GM12864 (cell line): ENCODE measurements at places on chromosomes 2 and 18.

- no peak for DNase-seq
Observed at GRCh38 chr2:212669761-212670160, 131.2 kb upstream of the ERBB4 start.

DNA sequence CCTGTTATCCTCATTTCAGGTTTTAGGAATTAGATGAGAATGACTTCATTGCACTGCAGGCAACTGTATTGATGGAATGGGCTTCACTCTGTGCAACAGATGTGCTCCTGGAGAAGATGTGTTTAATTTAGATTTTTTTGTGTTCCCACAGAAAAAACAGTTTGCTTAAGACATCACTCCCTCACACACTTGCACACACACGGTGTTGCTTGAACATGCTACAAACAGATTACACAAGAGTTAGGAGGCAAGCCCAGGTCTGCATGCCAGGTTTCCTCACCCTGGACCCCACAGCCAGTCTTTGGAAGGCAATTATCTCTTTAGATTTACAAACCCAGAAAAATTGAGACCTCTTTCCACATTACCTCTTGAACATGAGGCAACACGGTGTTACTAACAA lies 93.7 kb upstream of the KLHL29 start:
- no peak for DNase-seq

- DNase-seq: no peak
Observed at GRCh38 chr2:9983401-9984216, 32.1 kb downstream of the GRHL1 start.

- DNase-seq: no peak
Observed at GRCh38 chr2:162343492-162343823, 474 bp upstream of the GCA start.

DNA sequence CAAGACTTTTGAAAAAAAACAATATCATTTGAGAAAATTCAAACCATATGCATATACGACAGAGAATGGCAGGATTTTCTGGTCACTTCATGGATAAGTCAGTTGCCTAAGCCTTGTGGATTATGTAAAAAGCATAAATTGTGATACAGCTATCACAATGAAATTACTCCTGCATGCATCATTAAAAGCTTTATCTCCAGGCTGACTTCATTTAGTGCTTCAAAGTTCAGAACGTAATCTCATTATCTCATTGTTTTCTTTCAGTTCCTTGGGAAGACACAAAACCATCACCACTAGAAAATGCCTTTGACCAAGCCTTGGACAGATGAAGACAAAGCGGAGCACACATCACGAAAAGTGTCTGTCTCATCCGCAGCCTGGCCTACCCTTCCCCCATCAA lies 57.0 kb downstream of the L3MBTL4 start:
- no peak for DNase-seq

DNA sequence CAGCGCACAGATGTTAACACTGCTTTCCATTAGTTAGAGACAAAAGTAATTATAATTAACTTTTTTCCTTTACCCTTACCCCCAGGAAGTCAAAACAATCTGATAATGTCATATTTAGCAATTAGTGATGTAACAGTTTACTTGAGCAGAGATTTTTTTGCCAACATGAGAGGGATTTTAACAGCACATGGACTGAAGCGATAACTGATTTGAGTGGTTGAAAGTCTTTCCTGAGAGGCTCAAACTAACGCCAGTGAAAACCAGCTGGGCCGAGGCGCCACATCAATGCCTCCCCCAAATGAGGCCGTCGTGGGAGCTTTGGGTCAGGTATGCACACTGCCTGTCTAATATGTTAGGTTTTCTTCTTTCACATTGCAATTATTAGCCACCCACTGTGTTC lies 469.9 kb upstream of the SMIM21 start:
- DNase-seq: no peak

- DNase-seq: no peak
Observed at GRCh38 chr2:65276609-65277008, 49.0 kb downstream of the ACTR2 start.

DNA sequence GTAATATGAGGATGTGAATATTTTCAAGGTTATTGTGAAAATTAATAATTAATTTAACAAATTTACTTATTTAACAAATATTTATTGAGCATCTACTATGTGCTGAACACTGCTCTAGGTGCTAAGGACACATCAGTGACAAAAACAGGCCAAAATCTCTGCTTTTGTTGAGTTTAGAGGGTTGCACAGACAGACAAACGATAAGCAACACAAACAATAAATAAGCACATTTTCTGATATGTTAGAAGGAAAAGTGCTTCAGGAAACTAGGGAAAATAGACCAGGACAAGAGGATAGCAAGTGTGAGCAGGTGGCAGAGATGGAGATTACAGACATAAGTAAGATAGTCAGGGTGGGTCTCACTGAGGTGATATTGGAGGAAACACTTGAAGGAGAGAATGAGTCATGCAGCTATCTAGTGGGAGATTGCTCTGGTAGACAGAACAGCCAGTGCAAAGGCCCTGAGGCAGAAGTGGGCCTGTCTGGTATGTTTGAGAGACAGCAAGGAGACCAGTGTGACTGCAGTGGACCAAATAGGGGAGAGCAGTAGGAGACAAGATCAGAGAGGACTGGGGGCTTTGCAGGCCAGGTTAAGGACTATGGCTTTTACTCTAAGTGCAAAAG lies 38.3 kb downstream of the SFXN5 start:
- DNase-seq: no peak

GRCh38 chr2:218218268-218219185 lies 1.5 kb downstream of the ARPC2 start:
- DNase-seq: peak; percentile 61

DNA sequence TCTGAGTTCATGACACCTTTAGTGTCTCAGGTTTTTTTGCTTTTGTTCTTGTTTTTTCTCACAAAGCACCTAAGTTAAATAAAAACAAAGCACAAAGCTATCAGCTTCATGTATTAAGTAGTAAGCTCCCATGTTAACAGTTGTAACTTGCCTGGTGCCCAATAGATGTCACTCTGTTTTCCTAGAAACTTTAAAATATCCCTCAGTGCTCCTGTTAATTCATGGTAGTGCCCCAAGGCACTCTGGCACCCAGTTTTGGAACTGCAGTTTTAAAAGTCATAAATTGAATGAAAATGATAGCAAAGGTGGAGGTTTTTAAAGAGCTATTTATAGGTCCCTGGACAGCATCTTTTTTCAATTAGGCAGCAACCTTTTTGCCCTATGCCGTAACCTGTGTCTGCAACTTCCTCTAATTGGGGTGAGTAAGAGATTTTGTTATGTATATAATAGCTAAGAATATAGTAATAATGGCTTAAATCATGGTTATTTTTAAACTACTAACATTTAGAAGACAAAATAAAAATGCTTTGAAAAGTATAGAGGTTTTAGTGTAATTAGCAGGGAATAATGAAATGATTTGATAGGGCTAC lies 555.0 kb upstream of the TMEFF2 start:
- DNase-seq: no peak

- no peak for DNase-seq
Observed at GRCh38 chr2:43185146-43185545, 41.3 kb downstream of the ZFP36L2 start.

DNA sequence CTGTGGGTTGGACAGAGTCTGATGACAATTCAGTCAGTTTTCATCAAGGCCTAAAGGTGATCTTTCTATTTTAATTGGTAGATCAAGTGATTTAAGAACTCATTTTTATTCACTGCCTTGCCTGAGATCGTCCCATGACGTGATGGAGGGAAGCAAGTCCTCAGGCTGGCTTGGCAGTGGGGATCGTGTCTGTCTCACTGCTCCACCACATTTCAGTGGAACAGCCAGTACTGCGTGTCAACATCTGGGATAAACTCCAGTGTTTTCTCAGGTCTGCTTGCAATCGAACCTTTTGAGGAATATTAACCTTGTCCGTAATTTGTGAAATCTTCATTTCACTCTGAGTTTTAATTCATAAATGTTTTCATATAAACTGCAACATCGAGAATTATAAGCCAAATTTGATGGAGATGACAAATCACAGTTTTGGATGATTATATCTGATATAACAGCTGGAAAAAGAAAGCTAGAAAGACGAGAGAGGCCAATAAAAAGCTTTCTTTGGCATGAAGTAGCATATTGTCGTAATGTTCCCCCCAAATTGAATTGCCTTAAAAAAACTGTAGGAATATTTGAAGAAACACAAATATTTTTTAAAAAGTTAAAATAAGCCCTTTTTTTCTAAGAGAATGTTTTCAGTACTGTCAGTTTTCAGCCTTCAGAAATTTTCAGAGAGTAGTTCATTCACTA lies 414.7 kb upstream of the SPRED2 start:
- no peak for DNase-seq

DNA sequence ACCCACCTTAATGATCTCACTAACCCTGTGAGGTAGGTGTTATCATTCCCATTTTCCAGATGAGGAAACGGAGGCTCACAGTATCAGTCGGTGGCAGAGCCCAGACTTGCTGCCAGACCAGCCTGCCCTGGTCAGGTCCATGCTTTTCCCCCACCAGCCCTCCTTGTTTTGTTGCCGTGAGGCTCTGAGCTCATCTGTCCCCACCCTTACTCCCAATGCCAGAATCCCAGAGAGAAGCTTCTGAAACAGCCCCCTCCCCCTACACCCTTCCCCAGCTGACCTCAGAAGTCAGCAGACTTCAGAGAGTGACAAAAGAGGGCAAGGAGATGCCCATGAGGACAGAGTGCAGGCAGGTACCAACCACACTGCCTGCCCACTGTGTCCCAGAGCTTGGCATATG lies 20.8 kb upstream of the TNS1 start:
- no peak for DNase-seq

DNA sequence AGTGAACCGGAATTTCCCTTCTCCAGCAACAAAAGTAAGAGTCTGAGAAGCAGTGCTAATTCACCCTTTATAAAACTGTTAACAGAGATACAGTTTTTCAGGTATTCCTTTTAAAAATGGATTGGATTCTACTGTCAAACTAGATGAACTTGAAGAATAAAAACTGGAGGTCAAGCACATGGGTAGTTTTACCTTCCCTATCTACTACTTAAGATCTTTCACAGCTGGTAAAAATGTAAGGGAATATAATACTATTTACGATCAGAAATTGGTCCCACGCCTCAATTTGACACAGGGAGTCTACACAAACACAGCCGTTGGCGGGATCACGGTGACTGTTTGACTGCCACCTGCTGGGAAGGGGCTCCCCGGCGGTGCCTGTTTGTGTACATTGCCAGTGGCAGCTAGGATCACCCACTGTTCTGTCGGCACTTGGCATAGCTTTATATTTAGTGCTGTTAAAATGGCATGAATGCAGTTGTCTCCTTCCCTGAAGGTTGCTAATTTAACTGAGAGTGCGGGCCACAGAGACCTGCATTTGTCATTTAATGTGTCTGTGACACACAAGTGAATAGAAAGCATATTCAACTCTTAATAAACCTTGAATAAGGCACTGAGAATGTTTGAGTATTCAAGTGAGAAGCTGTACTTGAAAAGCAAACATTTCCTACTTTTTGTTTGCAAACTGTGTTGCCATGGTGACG lies 59.5 kb downstream of the ABCG8 start:
- DNase-seq: no peak

DNA sequence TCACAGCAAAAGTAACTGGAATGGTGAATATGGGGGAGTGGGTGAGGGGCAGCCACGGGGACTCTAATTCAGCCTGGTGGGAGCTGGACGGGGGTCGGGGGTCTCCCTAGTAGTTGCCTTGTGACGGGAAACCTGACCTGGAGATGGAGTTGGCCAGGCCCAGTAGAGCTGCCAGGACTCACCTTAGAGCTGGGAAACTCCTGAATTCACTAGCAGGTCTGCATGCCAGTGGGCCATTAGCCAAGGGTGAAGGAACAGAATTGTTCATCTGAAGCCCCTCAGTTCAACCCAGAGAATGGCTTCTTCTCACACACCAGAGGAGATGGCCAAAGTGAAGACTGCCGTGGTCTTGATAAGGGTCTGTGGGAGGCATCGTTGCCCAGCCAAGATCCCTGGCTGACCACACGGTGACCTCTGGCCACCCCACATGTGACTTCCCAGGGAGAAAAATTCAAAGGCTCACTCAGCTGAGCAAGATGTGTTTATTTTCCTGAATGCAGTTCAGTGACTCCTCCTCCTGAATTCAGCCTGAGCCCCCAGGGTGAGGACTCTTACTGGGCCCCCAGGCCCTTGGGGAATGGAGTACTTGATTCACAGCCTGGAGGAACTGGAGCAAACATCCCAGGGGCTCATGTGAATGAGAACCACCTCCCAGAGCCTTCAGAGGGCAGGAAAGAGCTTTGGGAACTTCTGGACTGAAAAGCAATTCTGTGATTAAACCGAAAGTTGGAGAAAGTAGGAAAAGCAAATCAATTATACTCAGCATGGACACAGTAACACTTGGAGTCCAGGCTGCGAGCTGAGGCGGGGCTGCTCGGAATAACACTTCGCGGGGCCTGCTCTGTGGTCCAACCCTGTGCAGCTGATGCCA lies 25.2 kb downstream of the MOCOS start:
- DNase-seq: no peak

DNA sequence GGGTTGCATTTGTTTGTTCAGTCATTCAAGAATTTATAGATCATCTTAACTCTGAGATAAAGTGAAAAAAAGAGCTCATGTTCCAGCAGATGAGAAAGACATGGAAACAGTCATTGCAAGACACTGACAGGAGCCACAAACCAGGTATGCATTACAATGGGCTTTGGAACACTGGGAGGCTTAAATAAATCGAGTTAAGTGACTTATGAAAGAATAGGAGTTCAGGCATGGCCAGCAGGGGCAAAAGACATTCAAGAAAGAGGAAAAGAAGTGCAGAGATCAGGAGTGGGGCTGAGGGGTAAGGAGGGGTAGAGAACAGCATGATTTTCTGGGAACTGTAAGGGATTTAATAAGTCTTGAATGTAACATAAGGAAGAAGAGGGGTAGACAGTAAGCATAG lies 121.2 kb upstream of the EPC2 start:
- no peak for DNase-seq

DNA sequence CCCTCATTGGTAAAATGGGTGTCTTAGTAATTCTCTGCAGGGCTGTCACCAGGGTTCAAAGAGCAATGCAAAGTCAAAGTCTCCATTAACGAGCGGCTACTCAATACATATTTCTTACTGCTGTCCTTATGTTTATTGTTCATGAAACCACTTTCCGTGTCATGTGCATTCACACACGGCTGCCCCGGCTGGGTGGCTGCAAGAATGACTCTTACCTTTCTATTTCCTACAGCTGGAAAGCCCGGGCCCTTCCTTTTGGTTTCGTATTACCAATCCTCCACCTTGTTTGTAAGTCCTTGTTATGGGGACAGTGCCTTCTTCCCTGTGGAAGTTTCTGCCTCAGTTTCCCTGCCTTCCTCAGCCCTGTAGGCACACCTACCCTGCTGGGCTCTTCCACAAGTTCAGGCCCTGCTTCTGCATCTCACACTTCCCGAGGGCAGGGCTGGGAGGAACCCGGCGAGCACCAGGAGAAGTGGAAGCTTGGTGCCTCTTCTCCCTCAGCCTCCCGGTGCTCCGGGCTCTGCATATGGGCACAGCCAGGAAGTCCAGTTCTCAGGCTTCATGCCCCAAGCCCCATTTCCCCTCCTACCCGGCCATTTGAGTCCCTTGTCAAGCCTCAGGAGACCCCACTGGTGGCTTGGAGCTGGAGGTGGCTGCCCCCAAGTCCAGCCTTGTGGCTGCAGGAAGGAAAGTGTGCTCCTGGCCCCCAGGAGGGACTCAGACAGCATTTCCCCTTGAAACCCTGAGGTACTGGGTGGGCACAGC lies 18.7 kb upstream of the ACKR3 start:
- no peak for DNase-seq
